GM23248 (cell line): ENCODE measurements at places on chromosomes 6 and 20. TPM values are rescaled to one million over a fixed set of nuclear protein-coding genes. Genes with fewer than 3 reads are reported as not detected.

- peak; percentile 15 for DNase-seq
Observed at GRCh38 chr6:163146036-163146435, 268.5 kb upstream of the QKI start.

DNA sequence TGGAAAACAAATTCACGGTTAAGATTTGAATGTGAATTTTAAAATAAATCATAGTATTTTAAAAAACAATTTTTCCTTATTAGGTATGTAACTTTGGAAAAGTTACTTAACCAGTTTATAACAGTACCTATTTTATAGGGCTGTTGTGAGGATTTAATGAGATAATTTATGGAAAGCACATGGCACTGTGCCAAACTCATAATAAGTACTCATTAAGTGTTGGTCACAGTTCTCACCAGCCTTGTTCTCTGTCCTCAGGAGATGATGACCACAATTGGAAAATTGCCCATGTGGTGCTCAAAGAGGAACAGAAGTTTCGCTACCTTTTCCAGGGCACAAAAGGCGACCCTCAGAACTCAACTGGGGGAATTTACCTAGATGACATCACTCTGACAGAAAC, 39.6 kb downstream of the MEP1A start:
- no peak for DNase-seq

DNA sequence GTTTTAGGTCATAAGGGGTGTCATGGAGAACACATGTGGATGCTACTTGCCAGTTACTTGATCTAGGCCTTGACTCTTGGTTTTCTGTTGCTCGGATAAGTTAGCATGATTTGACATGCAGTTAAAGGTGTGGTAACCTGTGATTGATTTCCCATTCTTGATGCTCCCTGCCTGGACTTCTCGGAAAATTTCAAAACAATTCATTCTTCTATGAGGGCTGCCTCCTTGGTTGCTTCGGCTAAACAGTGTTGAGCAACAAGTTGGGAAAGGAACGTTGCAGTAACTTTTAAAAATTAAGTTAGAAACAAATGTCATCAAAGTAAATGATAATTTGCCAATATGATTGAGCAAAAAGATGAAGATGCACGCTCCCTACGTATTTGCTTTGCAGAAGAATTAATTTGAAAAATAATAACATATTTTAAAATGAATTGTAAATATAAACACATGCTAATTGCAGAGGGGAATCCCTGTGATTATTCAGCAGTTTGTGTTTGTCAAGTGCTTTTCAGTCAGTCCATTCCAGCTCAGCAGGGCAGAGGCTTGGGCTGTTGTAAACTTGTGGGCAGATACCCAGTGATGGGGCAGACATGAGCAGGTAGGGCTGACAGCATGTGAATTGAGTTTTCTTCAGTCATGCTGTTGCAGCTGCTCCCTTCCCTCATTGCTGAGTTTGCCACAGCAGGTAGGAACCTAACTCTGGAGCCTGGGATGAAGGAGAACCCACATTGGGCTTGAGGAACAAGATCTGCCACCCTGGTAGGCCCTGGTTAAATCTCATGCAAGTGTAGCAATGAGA, 110.2 kb downstream of the ESR1 start:
- DNase-seq = peak; percentile 43

- DNase-seq = no peak
Observed at GRCh38 chr20:3382836-3383235, 24.6 kb downstream of the DNAAF9 start.

DNA sequence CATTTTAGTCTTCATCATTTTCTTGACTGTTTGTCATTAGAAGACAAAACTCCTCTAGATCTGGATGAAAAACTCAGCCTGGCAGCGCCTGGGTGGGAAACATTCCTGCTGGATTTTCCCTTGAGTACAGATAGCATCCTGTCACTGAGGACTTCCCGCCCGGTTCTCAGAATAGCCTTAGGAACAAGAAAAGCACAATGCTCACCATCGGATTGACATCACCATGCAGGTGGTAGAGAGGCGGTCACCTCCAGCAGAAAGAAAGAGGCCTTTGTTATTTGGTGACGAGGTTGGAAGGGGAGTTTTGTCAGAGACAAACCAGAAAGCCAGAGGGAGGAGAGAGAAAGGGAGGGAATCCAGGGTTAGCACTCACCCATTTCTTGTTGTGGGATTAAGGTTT, 39.8 kb downstream of the KIF25 start:
- DNase-seq = no peak

The BPI gene
- total RNA-seq = not detected in 2 replicates

DNA sequence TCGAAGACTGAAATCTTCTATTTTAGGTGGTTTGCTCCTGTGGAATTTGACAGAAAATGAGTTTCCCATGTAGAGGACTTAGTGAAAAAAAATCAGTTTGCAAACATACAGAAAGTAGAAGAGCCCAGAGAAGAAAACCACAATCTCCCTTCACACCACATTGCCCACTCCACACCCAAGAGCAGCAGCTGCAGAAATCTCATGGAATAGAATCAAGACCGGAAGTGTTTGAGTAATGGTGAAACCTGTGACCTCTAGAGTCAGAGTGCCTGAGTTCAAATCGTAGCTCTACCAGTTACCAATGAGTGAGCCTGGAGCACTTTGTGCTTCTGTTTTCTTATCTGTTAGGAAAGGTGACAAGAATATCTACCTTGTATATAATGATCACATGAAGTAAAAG, 4.6 kb downstream of the SIRPG start:
- no peak for DNase-seq
